Esophagus mucosa (tissue), 1 donor: ENCODE measurements at places on chromosomes 5 and 9. TPM values are rescaled to one million over a fixed set of nuclear protein-coding genes. Genes with fewer than 3 reads are reported as not detected.

GRCh38 chr9:111648066-111648465 is 13.3 kb upstream of the GNG10 start:
- ATAC-seq = no peak

GRCh38 chr5:164573397-164573796 is 1068.0 kb downstream of the MAT2B start:
- ATAC-seq = no peak

LCN15 gene
- not detected for total RNA-seq

SLC34A1 gene
- total RNA-seq = 0.60 TPM

GRCh38 chr5:59666440-59667068 is 227.0 kb downstream of the PDE4D start:
- ATAC-seq = no peak

- ATAC-seq = no peak
Measured at GRCh38 chr5:102920762-102921161, 165.7 kb downstream of the PAM start.

- ATAC-seq = no peak
Measured at GRCh38 chr5:134022333-134022732, 17.6 kb upstream of the VDAC1 start.

- peak; percentile 93 for ATAC-seq
Measured at GRCh38 chr9:34233672-34234071, 54.8 kb downstream of the UBAP1 start.

GRCh38 chr5:78416677-78417425 is 56.4 kb downstream of the SCAMP1 start:
- no peak for ATAC-seq

DNA sequence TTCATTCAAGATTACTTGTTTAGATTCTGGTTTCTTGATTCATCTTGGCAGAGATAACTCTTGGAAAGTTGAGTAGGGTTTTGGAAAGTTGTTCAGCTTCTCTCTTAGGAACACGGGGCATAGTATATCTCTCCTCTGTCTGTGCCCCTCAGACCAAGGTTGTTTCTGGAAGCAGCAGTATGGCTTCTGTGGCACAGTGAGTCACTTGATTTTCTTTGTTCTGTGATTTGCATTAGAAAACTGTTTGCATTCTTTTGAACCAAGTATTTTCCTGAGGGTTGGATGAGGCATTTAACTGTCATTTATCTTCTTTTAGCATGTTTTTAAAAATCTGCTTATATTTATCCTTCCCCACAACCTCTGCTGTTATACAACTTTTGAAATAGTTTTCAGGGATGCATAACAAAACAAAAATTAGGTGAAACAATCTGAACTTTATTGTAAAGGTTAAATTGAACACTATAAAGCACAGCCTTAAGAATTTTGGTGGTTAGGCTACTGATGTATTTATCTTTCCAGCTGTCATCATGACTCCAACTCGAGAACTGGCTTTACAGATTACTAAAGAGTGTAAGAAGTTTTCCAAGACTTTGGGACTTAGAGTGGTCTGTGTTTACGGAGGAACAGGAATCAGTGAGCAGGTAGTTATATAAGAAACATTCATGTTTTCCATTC is 26.5 kb downstream of the DDX46 start:
- ATAC-seq = no peak

DNA sequence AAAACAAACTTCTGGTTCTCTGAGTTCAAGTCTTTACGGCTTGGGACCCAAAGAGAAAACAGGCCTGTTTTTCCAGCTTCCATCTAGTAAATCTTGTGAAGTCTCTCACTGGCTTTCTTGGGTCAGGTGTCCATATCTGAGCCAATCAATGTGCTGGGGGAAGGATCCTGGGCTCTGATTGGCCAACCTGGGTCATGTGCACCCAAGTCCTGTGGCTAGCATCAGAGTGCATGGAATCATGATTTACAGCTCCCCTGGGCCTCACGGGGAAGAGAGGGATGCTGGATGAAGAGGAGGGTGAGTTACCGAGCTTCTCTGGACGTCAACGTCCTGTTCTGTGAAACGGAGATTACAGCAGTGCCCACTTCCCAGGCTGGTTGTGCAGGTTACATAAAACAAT is 19.4 kb downstream of the CXCL14 start:
- ATAC-seq = no peak

RFX3 gene
- total RNA-seq = 3.5 TPM

MARCOL gene
- not detected for total RNA-seq

GLRA1 gene
- total RNA-seq = not detected

CCL19 gene
- 5.1 TPM for total RNA-seq

GRCh38 chr5:134833340-134834032 is 12.3 kb upstream of the C5orf24 start:
- no peak for ATAC-seq

GRCh38 chr5:139787568-139788293 is 7.9 kb upstream of the PSD2 start:
- peak; percentile 86 for ATAC-seq

FBP2 gene
- total RNA-seq = not detected

PCDHB4 gene
- 0.52 TPM for total RNA-seq

GRCh38 chr5:1463326-1464095 is 18.3 kb upstream of the SLC6A3 start:
- no peak for ATAC-seq

DNA sequence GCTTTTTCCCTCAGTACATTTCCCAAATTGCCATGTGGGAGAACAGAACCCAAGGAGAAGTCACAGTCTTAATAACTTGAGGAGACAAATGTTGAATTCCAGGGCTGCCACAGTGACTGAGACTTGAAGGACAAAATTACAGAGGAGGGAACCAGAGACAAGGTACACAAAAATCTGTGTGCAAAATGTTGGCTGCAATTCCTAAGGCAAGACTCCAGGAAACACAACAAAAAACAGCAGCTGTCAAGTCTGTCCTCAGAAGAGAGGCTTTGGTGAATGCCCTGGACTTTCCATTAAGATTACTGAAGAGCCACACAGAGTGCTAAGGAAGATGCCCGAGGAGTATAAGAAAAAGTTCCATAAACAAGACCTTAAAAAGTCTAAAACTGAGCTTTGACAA is 21.1 kb downstream of the AP3B1 start:
- no peak for ATAC-seq

GRCh38 chr9:107422189-107423185 is 67.1 kb downstream of the KLF4 start:
- ATAC-seq = peak; percentile 84

DNA sequence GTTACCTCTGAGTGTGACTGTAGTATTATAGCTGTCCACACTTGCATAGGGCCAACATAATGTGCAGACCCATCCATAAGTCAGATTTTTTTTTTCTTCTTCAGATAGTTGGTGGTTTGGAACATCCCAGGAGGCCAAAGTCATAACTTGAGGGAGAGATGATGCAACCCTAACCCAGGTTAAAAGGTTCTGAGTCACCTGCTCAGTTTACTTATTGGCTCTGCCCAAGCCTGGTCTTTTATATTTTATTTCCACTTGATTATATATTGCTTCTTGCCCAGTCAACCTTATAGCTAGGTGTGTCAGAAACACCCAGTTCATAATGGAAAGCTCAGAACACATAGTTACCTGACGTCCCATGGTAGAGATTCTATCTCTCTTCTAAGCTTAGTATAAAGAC is 113.1 kb upstream of the PCSK1 start:
- ATAC-seq = peak; percentile 69

WDR38 gene
- not detected for total RNA-seq

DNA sequence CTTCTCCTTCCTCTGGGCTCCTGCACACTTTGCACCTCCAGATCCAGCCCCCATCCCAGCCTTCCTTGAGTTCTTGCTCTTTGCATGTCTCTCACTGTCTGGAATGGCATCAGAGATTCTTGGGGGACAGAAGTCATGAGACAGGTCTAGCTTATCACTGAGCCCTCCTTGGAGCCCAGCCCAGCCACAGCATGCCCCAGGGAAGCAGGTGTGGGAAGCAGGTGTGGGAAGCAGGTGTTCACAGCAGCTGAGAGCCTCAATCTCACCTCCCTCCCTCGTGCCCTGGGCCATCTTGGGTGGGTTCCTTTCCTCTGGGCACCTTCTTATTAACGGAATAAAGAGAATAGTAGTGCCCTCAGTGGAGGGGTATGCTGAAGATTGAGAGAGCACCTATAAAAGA is 27.2 kb downstream of the SLC6A7 start:
- ATAC-seq = no peak

ANKRD31 gene
- total RNA-seq = 0.32 TPM

PPP3R2 gene
- not detected for total RNA-seq
